NCI-H1048 (cell line): ENCODE measurements at places on chromosomes 16 and 17.

DNA sequence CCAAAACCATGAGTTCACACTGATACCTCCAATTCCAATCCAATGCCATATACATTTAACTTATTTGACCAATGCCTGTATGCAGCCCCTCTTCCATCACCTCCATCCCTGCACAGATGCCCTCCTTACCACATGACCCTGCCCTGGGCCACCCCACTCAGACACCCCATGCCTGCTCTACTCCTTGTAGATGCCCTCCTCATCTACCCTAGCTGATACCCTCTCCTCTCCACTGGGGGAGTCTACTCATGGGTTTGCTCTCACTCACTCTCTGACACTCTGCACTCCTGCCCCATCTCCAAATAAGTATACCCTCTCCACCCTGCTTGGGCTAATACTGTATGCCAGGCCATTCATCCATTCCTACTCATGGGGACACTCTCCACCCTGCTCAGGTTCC, 16.0 kb upstream of the CMTM4 start:
- no peak for DNase-seq

GRCh38 chr17:50170662-50171370, 5.0 kb downstream of the SGCA start:
- DNase-seq = no peak

DNA sequence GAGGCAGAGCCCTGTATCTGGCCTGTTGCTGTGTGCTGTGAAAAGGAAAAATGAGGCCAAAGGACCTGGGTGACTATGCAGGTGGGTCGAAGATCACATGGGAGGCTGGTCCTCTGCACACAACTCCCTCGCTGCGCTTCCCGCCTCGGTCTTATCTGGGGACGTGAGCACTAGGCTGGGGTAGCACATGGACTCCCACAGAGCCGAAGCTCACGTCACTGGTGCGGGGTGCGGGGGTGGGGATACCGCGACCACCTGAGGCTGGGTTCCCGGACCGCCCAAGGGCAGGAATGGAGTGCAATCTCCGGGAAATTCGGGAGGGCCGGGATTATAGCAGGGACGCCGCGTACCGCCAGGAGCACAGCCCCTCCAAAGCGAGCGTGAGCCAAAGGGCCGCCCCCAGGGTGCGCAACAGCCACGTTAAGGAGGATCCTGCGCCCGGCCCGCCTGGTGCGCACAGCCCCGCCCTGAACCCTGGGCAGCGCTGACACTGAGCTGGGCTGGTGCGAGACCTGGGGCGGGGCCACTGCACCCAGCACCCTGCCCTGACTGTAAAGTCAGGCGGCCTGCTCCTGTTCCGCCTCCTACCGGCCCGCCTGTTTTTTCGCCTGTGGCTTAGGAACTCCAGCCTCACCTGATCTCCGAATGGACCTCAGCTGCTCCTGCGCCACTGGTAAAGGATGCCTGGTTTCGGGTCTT, 4.8 kb downstream of the MT1A start:
- DNase-seq = no peak

DNA sequence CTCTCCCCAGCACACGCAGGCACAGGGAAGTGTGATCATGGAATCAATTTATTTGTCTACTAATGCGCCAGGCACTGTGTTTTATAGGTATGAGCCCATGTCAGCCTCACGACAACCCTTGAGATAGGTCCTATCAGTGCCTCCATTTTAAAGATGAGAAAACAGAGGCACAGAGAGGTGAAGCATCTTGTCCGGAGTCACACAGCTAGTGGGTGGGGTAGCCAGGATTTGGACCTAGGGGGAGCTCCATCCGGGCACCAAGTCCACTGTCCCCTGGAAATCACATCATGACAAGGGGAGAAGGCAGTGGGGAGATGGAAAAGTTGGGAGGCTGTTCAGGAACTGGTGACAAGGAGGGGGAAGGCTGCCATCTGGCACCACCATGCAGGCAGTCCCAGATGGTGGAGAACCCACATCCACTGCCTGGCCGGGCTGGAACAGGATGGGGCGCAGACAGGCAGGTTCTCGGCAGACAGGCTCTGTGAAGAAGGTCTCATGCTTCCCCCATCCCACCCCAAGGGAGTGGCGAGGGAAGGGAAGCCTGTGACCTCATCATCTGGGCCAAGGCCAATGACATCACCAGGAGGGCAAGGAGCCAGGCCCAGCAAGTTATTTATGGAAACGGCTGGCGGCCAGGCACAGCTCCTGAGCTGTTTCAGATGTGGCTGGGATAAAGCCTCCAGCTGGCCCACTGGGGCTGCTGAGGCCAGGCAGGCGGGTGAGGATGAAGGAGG, 126.0 kb upstream of the SDK2 start:
- no peak for DNase-seq

GRCh38 chr17:44310609-44311376, 2.4 kb downstream of the RUNDC3A start:
- DNase-seq = no peak

GRCh38 chr16:59719121-59719520, 985.0 kb upstream of the GOT2 start:
- no peak for DNase-seq

DNA sequence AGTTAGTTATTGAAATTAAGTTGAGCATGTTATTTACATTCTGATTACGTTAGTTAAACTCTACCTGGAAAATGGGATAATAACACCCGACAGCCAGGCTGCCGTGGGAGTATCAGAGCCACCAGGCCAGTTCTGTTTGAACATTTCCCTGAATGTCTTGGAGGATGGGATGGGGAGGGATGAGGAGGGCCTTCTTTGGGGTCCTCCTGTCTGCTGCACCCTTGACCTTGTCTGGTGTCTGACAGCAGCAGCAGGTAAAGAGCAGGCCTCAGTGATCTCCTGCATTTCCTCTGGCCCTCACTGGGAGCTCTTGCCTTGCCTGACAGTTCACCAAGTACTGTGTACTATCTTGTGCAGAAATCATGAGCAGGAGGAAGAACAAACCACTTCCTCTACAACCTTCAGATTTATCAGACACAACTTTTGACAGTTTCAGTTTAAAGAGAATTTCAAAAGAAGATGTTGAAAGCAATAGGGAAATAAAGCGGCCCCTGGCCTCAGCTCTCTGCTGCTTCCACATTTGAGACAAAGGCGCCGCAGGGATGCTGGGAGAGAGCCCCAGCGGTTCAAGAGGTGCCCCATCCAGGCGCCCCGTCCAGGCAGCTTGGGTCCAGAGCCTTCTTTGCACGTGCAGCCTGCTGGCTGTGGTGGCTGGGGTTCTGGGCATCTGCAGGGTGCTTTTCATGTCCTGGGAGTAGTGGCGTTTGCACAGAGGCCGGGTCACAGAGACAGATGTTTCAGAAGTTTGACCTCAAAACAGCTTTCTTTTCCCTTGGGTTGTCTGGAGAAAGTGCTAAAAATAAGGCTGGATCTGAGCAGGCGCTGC, 25.3 kb downstream of the CMIP start:
- DNase-seq = no peak

DNA sequence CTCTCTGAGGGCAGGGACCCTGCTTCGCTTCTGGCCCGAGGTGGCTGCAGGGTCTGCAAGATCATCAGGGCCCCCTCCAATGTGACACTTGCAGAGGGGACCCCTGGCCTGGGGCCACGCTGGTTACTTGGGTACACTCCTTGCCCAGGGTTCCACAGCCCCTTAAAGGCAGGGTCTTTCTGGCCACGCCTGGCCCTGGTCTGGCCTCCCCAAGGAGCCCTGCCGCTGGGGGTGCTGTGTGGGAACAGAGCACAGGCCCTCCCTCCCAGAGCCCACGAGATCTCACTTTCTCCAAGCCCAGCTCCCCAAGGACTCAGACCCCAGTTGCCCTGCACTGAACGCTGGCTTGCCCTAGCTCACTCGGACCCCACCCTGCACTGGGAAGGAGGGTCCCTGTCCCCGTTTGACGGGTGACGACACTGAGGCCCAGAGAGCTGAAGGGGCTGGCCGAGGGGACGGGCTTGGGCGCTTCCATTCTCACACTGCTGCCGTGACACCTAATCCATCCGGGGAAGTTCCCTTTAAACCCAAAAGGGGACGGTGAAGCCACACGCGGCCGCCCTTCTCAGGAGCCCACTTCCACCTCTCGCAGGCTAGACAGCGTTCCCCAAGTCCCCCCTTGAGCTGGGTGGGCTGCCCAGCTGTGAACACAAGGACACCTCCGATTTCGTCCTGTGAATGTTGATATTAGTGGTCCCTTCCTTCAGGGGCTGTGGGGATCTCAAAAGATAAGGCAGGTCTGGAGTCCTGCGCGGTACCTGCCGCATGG, 26.9 kb upstream of the OSGIN1 start:
- DNase-seq = no peak

DNA sequence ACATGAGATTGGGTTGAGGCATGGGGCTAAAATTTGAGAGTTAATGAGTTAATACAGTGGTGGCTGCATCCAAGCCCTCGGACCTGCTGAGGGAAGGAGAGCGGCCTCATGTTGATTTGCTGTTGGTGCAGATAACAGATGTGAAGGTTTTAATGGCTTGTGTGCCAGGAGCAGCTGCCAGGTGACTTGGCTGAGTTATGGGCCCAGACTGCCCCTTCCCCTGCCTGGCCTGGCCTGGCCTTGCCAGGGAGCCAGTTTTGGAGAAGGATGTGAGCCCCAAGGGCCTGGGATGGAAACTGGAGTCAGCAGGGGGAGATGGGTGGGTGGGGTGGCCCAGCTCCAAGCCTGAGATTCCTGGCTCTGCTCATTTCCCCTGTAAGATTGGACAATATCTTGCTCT, 230.1 kb downstream of the CBLN1 start:
- no peak for DNase-seq

- no peak for DNase-seq
Observed at GRCh38 chr16:65622151-65622550, 500.3 kb upstream of the CDH11 start.

DNA sequence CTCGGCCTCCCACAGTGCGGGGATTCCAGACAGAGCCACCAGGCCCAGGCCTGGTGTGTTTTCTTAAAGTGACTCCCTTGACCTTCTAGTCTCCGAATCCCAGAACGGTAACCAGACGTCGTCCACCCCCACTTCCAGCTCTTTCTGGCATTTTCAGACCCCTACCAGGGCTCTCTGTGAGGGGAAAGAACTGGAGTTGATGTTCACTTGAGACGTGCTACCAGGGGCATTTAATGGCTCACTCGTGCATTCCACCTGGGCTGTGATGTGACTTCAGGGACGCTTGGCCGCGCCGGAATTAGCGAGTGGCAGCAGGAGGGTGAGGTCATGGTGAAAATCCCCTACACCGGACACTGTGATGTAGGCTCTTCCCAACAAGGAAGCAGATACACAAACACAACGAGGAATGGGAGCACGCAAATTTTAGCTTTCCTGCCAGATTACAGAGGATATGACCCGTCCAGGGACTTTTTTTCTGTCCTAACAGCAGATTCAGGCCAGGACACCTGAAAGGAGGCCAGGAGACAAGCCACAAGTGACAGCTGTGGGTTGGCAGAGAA, 1.1 kb upstream of the GNA13 start:
- no peak for DNase-seq

GRCh38 chr17:75853433-75853832, 1.7 kb downstream of the WBP2 start:
- no peak for DNase-seq

DNA sequence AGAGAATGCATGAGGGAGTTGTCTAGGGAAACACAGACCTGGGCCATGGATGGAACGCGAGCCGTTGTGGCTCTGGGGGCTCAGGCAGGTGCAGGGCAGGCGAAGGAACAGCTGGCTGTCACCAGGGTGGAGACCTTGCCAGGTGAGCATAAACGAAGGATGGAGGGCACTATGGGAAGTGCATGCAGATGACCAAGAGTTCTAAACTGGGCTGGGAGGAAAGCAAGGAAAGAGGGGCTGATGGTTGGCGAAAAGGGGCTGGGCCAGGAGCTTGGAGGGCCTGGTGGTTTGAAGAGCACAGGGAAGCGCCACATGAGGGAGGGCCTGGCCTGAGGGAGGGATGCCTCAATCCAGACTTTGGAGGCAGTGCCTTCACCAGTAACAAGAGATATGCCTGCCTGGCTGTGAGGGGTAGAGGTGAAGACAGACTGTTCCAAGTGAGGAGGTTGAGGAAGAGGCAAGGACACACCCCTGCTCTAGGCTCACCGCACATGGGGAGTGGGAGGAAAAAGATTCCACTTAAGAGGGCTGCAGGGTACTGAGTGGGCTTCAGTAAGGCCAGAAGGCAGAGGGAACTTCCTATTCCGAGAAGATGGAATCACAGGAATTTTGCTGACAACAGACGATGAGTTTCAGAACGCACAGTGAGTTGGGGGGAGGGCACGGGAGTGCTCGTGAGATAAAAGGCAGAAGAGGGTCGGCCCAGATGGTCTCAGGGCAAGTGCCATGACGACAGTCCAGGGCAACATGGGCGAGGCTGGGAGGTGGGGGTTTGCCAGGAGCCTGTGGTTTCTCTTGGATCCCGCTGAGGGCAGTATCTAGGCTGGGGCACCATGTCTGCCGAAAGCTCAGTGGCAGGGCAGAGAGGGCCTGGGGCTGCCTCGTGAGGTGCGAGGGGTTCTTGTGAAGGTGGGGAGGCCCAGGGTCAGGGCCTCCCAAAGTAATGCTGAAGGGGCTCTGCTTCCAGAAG, 20.6 kb downstream of the B9D1 start:
- no peak for DNase-seq

GRCh38 chr16:72021043-72021442, 12.5 kb downstream of the DHODH start:
- DNase-seq = no peak

- peak; percentile 23 for DNase-seq
Observed at GRCh38 chr17:82212331-82213250, at the start of gene CCDC57. Gene CCDC57 (minus strand): TSS chr17:82212842. CDS start chr17:82201944, 10,898 bp downstream.

GRCh38 chr17:1573932-1574696, 11.5 kb upstream of the PITPNA start:
- peak; percentile 49 for DNase-seq

- no peak for DNase-seq
Observed at GRCh38 chr16:84052071-84052622, 9.6 kb upstream of the SLC38A8 start.

DNA sequence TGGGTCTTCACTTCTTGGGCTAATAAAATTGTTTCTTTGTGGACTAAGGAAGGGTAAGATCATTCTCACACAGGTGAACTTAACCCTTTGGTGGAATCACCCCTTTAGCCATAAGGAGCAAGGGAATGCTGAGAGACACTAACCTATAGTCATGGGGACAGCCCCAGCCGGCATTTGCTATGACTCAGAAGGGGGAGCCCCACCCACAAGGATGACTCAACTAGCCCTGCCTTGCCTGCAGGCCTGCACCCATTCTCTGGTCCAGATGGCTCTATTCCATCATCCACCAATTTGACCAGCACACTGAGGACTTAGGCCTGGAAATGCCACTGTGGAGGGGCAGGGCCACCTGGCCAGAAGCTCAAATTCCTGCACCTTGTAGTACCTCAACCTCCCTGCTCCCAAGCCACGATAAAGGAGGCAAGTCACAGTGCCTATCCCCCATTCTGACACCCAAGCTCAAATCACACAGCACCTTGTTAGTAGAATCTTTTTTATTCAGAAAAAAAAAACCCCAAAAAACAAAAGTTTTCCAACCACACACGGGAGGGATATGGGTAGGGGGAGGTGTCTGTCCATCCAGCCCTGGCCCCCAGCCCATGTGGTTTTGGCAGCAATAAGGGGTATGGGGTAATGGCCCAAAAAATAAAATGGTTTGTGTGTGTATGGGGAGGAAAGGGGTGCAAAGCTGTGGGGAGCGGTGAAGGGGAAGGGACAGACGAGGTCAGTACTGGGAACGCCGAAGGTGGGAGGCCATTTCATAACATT, 3.0 kb downstream of the PFN1 start:
- DNase-seq = no peak
